ENCODE measurements at places on chromosomes 12 and 14. TPM values are rescaled to one million over a fixed set of nuclear protein-coding genes. Genes with fewer than 3 reads are reported as not detected.

GRCh38 chr14:61598980-61599379 lies 96.3 kb upstream of the HIF1A start:
- no peaks in the 10 kb centered on the region for H3K4me1 ChIP-seq
- H3K27ac ChIP-seq: no peak overlapping the region
- no peak for DNase-seq
- no peaks in the 10 kb centered on the region for H3K27me3 ChIP-seq

GRCh38 chr14:56124327-56124726 lies 6.1 kb downstream of the PELI2 start:
- no peaks in the 10 kb centered on the region for H3K36me3 ChIP-seq
- no peaks in the 10 kb centered on the region for H3K27me3 ChIP-seq
- no peak overlapping the region for H3K27ac ChIP-seq
- no peak for DNase-seq
- no peak overlapping the region for H3K4me3 ChIP-seq
- no peaks in the 10 kb centered on the region for H3K4me1 ChIP-seq

GRCh38 chr12:124864326-124864752 lies 675 bp upstream of the SCARB1 start:
- H3K27ac ChIP-seq: peak overlapping the region; percentile 36
- H3K36me3 ChIP-seq: no peaks in the 10 kb centered on the region
- H3K4me1 ChIP-seq: no peaks in the 10 kb centered on the region
- peak overlapping the region; percentile 83 for H3K4me3 ChIP-seq

DNA sequence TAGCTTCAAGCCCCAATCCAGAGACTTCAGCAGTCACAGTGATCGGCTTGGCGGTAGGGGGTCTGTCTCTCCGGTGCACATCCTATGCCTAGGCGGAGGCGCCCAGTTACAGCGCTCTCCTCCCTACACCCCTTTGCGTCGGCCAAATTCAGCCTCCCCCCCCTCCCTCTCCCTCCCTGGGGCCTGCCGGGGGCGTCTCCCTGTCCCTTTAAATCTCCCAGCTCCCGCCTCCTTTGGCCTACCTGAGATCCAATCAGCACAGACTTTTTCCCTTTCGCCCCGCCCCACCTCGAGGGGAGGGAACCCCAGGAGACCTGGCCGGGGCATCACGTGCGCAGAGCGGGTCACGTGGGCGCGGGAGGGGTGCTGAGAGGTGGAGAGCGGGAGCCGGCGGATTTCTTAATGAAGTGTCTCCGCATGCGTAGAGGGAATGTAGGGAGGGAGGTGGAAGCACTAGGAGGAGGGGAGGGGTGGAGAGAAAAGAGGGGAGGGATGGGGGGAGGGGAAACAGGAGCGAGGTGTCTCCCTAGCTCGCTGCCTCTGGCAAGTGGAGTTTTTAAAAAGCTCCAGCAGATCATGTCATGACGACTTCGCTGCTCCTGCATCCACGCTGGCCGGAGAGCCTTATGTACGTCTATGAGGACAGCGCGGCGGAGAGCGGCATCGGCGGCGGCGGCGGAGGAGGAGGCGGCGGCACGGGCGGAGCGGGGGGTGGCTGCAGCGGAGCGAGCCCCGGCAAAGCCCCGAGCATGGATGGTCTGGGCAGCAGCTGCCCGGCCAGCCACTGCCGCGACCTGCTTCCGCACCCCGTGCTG lies at the start of gene HOXC13:
TSS of gene HOXC13 (plus strand) at position 506 of the 815 bp plus-strand sequence. CDS start at position 582, 76 bp downstream.
- H3K4me3 ChIP-seq: peak within 1 kb of the TSS; percentile 11
- no peaks in the 10 kb centered on the region for H3K36me3 ChIP-seq
- H3K4me1 ChIP-seq: peaks cover 2% of the 10 kb centered on the region
- no peak for DNase-seq
- H3K27me3 ChIP-seq: peaks cover 59% of the 10 kb centered on the region

DNA sequence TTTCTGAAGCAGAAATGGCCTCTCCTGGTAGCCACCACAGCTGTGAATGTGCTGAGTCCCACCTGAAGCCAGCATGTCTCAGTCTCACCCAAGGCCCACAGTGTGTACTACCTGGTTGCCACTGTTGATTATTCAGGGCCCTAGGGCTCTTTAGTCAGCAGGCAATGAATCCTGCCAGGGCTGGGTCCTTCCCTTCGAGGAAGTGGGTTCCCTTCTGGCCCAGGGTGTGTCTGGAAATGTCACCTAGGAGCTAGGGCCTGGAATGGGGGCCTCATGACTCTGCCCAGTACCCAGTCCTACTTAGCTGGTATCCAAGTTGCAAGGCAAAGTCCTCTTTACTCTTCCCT lies 207.4 kb downstream of the SYNE2 start:
- H3K4me3 ChIP-seq: no peak overlapping the region
- H3K27ac ChIP-seq: no peak overlapping the region
- no peak for DNase-seq
- peaks cover 23% of the 10 kb centered on the region for H3K36me3 ChIP-seq

GRCh38 chr12:26239122-26239851 lies 43.9 kb downstream of the SSPN start:
- no peaks in the 10 kb centered on the region for H3K27me3 ChIP-seq
- peak overlapping the region; percentile 75 for H3K27ac ChIP-seq
- H3K36me3 ChIP-seq: no peaks in the 10 kb centered on the region
- DNase-seq: peak; percentile 88
- no peaks in the 10 kb centered on the region for H3K4me1 ChIP-seq

GRCh38 chr12:53890081-53890480 lies 48.5 kb upstream of the HOXC13 start:
- H3K27ac ChIP-seq: no peak overlapping the region
- H3K4me1 ChIP-seq: no peaks in the 10 kb centered on the region
- H3K36me3 ChIP-seq: no peaks in the 10 kb centered on the region
- no peaks in the 10 kb centered on the region for H3K27me3 ChIP-seq
- no peak for DNase-seq

DNA sequence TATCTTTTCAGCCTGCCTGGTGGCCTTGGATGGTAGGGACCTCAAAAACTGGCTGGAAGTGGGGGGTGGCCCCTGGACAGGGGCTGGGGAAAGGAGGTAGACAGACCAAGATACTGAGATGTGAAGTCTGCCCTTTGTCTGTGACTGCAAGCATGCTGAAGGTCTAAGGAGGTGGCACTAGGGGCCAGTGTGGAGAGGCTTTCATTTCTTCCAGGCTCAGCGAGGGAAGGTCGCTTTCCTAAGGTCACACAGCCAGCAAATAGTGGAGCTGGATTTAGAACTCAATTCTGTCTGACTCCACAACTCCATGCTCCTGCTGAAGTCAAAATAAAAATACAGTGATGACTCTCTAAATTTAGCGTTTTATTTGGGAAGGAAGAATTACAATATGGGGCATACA lies 11.3 kb upstream of the PLBD2 start:
- no peak for DNase-seq
- no peaks in the 10 kb centered on the region for H3K4me1 ChIP-seq
- no peak overlapping the region for H3K27ac ChIP-seq
- H3K4me3 ChIP-seq: no peak overlapping the region
- H3K27me3 ChIP-seq: no peaks in the 10 kb centered on the region
- no peaks in the 10 kb centered on the region for H3K36me3 ChIP-seq

DNA sequence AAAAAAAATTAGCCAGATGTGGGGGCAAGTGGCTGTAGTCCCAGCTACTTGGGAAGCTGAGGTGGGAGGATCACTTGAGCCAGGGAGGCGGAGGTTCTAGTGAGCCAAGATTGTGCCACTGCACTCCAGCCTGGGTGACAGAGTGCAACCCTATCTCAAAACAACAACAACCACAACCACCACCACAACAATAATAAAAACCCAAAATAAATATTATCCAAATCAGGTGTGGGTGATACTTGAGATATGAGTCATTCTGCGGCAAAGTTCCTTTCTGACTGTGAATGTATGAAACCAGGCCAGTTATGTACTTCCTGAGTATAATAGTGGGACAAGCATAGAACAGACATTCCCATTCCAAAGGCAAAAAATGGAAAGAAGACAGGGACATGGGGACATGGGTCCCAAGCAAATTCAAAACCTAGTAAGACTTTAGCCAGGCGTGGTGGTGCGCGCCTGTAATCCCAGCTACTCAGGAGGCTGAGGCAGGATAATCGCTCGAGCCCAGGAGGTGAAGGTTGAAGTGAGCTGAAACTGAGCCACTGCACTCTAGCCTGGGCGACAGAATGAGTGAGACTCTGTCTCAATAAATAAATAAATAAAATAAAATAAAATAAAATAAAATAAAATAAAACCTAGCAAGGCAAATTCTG lies 9.7 kb upstream of the ERC1 start:
- no peaks in the 10 kb centered on the region for H3K27me3 ChIP-seq
- DNase-seq: no peak
- H3K4me3 ChIP-seq: no peak overlapping the region
- no peaks in the 10 kb centered on the region for H3K4me1 ChIP-seq
- H3K27ac ChIP-seq: no peak overlapping the region
- no peaks in the 10 kb centered on the region for H3K36me3 ChIP-seq

DNA sequence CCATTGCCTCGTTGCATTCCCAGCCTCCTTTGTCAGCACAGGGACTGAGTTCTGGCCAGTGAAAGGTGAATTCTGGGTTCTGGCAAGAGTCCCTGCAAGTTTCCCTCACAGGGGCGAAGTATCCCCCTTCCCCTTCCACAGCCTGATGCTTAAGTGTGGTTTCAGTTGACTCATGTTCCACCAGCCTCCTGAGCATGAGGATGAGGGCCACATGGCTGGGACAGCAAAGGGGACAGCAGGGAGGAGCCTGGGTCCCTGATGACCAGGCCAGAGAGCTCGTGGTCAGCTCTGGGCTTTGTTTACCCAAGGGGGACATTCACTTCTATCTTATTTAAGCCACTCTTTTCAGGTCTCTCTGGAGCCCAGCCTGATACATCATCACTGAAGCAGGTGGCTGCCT lies 36.5 kb downstream of the CACNA2D4 start:
- H3K36me3 ChIP-seq: no peaks in the 10 kb centered on the region
- no peak overlapping the region for H3K4me3 ChIP-seq
- no peaks in the 10 kb centered on the region for H3K27me3 ChIP-seq
- no peaks in the 10 kb centered on the region for H3K4me1 ChIP-seq
- H3K27ac ChIP-seq: no peak overlapping the region
- no peak for DNase-seq

DNA sequence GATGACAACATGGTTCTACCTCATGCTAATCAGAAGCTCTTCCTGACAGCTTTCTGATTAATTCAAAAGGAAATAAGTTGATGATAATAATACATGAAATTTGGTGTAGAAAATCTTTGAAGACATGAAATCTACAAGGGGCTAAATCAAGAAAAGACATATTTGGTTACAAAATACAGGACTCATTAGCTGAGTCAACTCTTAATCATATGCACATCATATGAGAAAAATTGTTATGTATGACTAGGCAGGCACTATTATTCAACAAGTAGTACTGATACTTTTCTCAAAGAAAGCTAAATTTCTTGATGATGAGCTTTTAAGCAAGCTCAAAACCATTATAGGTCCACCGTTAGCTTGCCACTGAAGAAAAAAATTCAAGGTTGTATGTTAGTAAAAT lies 7.1 kb downstream of the ABCC9 start:
- H3K27ac ChIP-seq: no peak overlapping the region
- DNase-seq: no peak
- H3K4me3 ChIP-seq: no peak overlapping the region

DNA sequence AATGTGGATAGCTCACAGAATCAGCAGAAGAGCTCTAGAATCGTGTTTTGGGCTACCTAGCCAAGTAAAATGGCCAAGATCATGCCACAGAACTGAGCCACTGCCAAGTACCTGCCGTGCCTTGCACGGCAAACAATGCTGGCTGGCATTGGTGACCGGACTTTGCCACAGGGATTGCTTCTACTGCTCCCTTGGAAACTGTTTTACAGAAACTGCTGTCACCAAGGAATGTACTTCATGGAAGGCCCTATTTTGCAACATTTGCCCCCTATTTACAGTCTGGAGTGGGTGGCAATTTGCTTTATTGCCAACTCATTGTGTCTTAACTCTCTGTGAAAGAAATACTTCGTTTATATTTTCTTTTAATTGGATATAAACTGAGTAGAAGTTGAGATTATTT lies 49.0 kb downstream of the BORCS5 start:
- H3K36me3 ChIP-seq: no peaks in the 10 kb centered on the region
- no peak overlapping the region for H3K27ac ChIP-seq
- peaks cover 4% of the 10 kb centered on the region for H3K4me1 ChIP-seq
- H3K27me3 ChIP-seq: no peaks in the 10 kb centered on the region

DNA sequence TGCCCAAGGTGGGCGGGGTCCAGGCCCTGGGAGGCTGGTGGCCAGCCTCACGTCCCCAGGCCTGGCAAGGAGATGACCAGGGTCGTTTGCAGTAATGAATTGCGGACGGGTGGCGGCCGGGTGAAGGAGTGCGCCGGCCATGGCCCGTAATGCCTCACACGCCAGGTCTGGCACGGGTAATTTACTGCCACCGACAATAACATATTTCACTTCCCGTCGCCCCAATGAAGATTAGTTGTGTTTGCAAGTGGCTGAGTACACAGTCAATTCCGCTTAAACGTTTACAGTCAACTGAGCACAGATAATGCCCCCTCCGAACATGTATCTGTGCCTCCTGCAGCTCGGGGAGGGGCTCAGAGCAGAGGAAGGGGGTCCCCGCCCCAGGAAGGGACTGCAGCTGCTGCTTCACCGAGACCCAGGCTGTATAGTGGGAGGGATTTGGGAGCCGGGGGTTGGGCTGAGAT lies 48.3 kb downstream of the MVK start:
- no peak overlapping the region for H3K27ac ChIP-seq
- no peak for DNase-seq
- no peak overlapping the region for H3K4me3 ChIP-seq
- H3K4me1 ChIP-seq: no peaks in the 10 kb centered on the region

GRCh38 chr12:45915405-45915804 lies 75.0 kb downstream of the SCAF11 start:
- no peak overlapping the region for H3K4me3 ChIP-seq
- no peaks in the 10 kb centered on the region for H3K4me1 ChIP-seq
- peaks cover 16% of the 10 kb centered on the region for H3K36me3 ChIP-seq
- DNase-seq: no peak
- no peaks in the 10 kb centered on the region for H3K27me3 ChIP-seq
- no peak overlapping the region for H3K27ac ChIP-seq

- H3K4me1 ChIP-seq: no peaks in the 10 kb centered on the region
- no peak for DNase-seq
- no peak overlapping the region for H3K4me3 ChIP-seq
- peak overlapping the region; percentile 26 for H3K27ac ChIP-seq
- no peaks in the 10 kb centered on the region for H3K36me3 ChIP-seq
Measured at GRCh38 chr12:62098132-62098531, 162.1 kb upstream of the USP15 start.

- H3K36me3 ChIP-seq: no peaks in the 10 kb centered on the region
- no peaks in the 10 kb centered on the region for H3K27me3 ChIP-seq
- no peak for DNase-seq
- no peak overlapping the region for H3K4me3 ChIP-seq
- no peak overlapping the region for H3K27ac ChIP-seq
- no peaks in the 10 kb centered on the region for H3K4me1 ChIP-seq
Measured at GRCh38 chr14:65928995-65929394, 516.5 kb downstream of the FUT8 start.

Gene FAM186B
- total RNA-seq: not detected

Gene CMTM5
- 2.9 TPM for total RNA-seq

Gene PIWIL1
- total RNA-seq: not detected

Gene TOMM20L
- not detected for total RNA-seq

Gene ALKBH1
- 14.5 TPM for total RNA-seq

Gene ANO2
- 20.1 TPM for total RNA-seq

Gene KLRC3
- total RNA-seq: not detected

Gene TAS2R7
- total RNA-seq: not detected

Gene SIX6
- not detected for total RNA-seq

All from ascending aorta (tissue), 2 donors.